ENCODE measurements at places on chromosomes 13 and 19.

GRCh38 chr13:43368003-43368402 is 344.6 kb downstream of the DNAJC15 start:
- DNase-seq: no peak

DNA sequence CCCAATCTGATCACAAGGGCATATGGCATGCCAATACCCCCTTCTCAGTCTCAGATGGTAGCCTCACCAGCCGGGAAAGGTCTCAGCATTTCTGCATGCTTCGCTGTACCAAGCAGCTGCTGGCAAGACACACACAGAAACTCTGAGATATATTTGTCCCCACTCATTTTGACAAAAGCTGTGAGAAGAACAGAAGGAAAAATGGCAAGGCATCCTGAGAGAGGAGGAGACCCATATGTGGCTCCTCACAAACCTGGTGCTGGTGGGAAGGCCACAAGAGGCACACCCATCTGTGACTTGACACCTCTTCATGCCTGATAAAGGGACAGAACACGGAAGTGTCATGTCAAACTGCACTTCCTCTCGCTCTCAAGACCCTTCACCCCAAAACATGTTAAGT is 36.7 kb upstream of the DOCK9 start:
- DNase-seq: no peak

DNA sequence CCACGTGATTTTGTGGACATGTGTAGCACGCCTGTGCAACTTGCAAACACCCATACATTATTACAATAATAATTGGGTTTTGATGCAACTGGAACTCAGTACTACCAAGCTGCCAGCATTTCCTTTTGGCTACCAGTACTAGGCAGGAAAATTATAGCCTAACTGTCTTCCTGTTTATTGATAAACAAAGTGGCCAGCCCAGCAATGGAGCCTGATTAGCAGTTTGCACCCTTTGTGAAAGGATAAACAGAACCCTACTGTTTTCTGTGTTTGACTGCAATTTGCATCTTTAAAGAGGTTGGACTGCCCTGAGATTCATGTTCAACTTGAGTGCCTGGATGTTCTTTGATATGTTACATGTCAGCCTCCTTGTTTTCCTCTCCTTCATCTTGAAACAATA is 173.9 kb downstream of the ZIC5 start:
- no peak for DNase-seq

DNA sequence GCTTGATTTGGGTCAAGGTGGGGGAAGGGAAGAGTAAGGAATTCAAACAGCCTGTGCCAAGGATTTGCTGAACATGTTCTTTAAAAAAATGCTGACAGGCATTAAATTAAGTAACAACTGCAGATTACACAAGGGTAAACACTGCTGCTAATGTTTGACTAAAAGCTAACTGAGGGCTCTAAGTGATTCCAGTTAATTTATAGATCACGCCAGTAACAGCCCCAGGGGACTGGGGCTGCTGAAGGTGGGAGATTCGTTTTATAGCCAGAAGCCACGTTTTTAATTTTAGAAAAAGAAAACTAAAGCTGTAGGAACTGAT is 321.7 kb downstream of the DLEU7 start:
- no peak for DNase-seq

DNA sequence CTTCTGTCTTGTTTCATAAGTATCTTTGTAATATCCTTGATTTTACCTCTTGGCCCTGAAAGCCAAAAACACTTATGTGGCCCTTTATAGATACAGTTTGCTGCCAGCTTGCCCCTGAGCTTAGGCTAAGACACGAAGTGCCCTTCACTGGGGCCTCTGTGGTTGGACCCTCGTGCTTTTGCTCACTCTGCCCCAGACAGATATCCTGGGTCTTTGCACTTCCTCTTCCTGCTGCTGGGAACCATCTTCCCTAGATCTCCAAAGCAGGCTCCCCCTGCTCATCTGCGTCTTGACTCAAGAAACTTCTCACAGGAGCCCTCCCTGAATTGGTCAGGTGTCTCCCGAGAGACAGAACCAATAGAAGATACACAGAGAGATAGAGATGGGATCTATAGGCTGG is 2.0 kb upstream of the TNFSF14 start:
- no peak for DNase-seq

GRCh38 chr19:27966390-27966816 is 1246.5 kb downstream of the UQCRFS1 start:
- DNase-seq: no peak

DNA sequence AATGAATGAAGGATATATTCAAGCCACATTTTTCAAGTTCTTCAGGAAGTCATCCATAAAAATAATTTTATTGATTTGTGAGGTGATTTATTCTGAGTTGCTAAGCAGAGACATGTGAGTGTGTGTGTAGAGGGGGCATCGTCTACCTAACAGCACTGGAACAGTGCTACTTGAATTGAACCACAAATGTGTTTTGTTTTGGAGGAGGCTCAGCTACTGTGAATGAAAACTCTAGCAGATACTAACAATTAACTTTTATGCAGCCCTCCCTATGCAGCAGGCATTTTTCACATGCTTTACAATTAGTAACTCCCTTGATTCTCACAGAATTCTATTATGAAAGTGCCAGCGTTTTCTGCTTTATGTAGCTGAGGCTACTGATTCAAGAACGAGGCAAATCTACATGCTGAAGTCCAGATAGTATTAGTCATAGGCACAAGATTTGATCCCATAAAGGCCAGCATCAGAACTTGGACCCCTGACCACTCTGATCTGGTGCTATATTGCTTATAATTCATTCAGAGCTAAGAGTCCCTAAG is 103.7 kb downstream of the MYO16 start:
- DNase-seq: no peak

- no peak for DNase-seq
Measured at GRCh38 chr19:13190781-13191540, 40.8 kb downstream of the IER2 start.

DNA sequence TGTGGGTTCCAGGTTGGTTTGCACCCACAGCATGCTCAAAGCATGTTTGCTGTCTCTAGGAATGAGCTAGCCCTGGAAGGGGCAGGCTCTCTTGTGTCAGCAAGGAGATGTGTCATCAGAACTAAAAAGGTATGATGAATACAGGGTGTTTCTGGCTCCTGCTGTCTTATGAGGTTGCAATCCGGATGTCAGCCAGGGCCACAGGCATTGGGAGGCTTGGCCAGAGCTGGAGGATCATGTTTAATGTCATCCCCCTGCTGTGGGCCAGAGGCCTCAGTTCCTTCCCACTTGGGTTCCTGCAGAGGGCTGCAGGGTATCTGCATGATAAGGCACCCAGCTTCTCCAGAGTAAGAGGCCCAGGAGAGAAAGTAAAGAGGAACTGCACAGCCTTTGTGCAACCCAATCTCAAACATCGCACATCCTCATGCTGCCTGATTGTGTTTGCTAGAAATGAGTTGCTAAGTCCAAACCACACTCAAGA is 193.6 kb downstream of the COL4A1 start:
- no peak for DNase-seq

DNA sequence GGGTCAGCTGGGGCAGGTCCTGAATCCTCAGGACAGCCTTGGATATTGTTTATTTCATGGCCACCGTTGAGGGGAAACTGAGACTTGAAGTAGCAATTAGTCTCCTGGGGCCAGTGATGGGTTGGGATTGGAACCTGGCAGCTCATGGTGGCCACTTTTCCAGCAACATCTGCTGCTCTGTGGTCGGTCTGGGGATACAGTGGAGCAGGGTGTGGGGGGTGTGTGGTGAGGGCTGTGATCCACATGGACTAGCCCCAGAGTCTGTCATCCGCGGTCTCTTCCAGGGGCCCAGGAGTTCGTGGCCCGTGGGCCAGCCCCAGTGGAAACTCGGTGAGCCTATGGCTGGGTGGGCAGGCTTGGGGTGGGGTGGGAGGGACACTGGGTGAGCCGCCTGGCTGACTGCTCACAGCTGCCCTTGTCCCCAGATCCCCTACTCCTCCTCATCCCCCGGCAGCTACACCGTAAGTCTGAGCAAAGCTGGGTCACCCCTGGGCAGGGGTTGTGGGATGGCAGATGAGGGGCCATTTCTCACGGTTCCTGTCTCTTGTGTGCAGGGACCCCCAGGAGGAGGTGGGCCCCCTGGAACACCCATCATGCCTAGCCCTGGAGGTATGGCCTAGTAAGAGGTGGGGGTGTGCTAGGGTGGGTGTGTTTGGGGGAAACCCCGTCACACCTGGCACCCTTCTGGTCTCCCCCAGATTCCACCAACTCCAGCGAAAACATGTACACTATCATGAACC is 5.5 kb downstream of the ISYNA1 start:
- DNase-seq: no peak

GRCh38 chr13:29402166-29402636 is 193.3 kb downstream of the SLC7A1 start:
- DNase-seq: no peak

DNA sequence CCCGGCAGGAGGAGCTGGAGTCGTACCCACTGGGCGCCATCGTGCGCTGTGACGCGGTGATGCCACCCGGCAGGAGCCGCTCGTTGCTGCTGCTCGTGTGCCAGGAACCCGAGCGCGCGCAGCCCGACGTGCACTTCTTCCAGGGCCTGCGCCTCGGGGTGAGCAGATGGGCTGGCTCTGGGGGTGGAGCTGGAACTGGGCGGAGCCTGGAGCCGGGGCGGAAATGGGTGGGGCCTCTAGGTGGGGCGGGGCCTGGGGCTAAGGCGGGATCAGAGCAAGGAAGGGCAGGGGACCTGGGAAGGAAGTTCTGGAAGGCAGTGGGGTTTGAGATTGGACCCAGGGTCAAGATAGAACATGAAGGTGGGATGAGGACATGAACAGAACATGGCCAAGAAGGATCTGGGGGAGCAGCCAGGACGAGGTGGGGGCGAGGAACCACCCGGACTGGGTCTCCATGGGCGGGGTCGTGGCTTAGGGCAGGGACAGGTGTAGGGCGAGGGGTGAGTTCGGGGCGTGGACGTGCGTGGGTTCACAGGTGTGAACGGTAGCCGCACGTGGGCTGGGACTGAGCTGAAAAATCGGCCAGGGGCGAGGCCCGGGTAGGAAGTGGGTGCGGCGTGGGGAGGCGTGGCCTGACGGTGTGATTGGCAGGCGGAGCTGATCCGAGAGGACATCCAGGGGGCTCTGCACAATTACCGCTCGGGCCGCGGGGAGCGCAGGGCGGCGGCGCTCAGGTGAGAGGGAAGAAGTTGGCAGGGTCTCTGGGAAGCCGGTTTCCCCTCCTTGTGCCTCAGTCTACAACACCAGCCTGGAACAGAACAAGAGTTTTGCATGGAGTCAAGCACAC is 4.7 kb downstream of the EPS8L1 start:
- DNase-seq: peak; percentile 34

DNA sequence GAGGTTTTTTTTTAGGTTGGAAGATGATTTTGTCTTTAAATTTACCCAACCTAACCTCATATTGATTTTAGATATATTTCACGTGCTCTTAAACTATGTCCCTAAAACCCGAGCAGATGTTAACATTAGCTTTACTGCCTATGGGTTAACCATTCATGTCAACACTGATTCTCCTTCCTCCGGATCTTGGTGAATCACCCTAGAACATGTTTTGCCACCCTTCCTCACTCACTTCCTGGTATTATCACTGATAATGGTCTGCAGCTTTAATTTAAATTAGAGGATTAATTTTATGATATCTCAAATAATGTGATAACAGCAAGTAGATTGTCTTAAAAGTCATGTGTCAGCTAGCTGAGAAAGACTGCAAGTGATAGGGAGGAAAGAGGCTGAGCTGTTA is 31.9 kb downstream of the HTR2A start:
- no peak for DNase-seq

GRCh38 chr19:20038358-20039202 is 725 bp downstream of the ZNF682 start:
- DNase-seq: peak; percentile 1

DNA sequence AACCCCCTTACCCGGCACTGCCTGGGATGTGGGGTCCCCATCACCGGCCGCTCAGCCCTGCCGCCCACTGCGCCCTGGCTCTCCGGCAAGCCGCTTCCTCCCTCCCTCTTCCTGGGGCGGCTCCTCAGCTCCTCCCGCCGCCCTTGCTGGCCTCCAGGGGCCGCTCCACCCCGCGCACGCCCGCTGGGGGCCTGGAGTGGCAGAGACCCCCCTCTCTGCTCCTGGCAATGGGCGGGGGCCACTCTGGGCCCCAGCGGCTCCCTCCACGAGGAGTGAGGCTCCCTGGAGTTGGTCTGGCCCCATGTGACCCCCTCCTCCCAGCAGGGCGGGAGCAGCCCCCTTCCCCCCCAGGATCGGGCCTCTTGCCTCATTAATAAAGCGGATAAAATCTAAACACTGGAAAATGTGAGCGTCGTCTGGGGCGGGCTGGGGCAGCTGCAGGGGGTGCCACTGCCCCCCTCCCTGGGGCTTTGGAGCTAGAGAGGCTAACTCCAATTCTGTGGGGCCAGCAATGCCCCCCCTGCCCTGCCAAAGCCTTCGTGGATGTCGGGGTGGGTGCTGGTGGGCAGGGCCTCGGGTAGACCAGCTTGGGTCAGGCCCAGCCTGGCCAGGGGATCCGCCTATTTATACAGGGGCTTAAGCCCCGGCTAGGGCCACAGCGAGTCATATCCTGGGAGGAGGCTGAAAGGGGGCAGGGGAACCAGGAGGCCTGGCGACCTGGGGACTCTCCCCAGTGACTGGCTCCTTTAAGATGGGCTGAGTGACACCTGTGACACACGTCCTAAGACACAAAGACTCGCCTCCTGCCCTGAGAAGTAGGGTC is at the start of gene PTGER1:
Gene PTGER1 (minus strand): TSS at position 104 of the 823 bp plus-strand sequence. CDS start 1,034 bp downstream, outside the sequence.
- no peak for DNase-seq

DNA sequence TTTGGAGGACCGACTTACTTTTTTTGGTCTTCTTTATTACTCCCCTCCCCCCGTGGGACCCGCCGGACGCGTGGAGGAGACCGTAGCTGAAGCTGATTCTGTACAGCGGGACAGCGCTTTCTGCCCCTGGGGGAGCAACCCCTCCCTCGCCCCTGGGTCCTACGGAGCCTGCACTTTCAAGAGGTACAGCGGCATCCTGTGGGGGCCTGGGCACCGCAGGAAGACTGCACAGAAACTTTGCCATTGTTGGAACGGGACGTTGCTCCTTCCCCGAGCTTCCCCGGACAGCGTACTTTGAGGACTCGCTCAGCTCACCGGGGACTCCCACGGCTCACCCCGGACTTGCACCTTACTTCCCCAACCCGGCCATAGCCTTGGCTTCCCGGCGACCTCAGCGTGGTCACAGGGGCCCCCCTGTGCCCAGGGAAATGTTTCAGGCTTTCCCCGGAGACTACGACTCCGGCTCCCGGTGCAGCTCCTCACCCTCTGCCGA is 409 bp downstream of the FOSB start:
- DNase-seq: peak; percentile 31

GRCh38 chr13:49629947-49630346 is 1.6 kb downstream of the ARL11 start:
- no peak for DNase-seq

DNA sequence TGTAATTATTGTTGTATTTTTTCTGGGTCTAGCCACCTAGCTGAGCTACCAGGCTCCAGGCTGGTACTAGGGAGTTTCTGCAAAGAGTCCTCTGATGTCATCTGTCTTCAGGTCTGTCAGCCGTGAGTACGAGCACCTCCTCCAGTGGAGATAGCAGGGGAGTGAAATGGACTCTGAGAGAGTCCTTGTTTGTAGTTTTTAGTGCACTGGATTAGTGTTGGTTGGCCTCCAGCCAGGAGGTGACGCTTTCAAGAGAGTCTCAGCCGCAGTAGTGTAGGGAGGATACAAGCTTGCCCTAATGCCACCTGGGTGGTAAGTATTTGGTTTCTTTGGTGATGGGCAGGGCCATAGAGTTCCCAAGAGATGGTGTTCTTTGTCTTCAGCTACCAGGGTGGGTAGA is 384.8 kb downstream of the SLC7A1 start:
- no peak for DNase-seq
